ENCODE measurements at places on chromosomes 5 and 9.

DNA sequence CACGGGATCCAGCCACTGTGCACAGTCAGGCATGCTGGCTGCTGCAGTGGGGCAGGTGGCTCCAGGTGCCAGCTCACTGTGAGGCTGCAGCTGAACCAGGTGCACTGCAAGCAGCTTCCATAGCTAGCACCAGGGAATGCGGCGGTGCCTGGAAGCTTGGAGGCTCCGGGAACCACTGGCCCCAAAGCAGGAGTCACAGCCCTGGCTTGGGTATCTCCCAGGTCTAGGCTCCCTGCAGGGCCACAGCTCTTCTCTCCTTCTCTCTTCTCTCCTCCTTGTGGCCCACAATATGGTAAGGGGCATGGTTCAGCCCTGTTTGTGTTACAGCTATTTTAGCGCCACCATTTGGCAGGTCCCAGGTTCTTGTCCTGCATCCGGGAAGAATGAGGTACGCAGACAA is 6.7 kb upstream of the MTMR12 start:
- no peak for DNase-seq

DNA sequence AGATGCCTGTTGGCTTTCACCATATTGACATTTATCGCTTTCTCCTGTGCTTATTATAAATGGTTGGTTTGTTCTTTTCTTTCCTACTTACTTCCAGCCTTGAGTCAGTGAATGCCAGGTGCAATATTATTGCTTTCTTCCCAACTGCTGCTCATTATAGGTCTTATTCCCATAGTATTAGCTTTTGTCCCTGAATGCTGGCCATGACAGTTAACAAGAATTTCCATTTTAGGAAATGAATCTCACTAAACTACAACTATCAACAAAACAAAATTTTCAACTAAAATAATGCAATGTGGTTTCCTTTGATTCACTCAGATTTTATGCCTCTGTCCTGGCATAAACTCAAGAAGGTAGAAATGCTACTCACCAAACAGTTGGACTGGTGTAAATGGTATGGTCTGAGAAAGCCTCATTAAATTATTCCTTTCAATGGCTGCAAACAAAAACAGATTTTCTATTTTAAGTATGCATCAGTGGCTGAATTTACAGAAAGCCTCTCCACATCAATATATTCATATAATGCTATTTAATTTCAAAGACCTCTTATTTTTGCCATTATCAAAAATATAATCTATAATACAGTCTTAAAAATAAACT is 145.4 kb downstream of the TRPM6 start:
- no peak for DNase-seq

GRCh38 chr5:171162165-171162564 is 146.9 kb upstream of the TLX3 start:
- no peak for DNase-seq

DNA sequence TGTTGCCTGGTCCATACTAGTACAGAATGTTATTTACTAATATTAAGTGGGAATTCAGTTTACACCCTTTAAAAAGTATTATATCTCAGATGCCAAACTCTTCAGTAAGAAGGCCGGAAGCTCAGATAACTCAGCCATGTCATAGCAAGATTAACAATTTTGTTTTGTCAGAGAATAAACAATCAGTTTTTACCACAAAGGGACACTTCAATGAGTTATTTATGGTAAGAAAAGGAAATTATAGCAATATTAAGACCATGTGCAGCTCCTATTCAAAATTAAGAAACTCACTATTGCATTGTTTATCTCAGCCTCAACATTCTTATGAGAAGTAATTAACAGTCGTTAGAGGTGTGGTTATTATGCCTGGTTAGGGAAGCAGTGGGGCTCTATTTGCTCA is 13.1 kb upstream of the ARL15 start:
- no peak for DNase-seq

DNA sequence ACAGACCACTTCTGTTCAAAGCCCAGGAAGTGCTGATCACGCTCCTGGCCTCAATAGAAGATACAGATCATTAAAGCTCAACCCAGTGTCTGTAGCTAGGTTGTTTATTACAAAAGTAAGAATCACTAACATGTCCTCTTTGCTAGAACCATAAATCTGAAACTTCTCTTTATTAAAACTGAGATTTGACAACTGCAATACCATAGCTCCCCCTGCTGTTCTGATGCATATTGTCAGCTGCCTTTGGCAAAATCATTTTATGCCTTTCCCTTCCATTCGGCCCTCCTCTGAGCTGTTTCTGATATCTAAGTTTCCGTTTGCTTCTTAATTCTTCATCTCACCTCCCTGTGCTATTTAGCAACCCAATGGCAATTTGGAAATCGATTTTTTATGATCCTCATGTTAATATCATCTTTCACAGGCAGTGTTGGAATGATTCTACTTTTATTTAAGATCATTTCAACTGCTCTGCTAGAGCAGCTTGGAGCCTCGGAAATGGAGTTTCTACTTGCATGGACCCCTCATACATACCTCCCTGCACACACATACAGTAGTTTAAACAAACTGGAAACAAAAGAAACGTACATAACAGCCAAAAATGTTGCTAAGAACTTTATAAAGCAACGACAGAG is 998.8 kb downstream of the MAT2B start:
- DNase-seq = peak; percentile 59

- DNase-seq = no peak
Observed at GRCh38 chr5:158903006-158903405, 196.7 kb downstream of the EBF1 start.

- no peak for DNase-seq
Observed at GRCh38 chr5:179919487-179920060, 11.9 kb upstream of the TBC1D9B start.

- DNase-seq = no peak
Observed at GRCh38 chr9:101478444-101478843, 42.9 kb upstream of the ALDOB start.

DNA sequence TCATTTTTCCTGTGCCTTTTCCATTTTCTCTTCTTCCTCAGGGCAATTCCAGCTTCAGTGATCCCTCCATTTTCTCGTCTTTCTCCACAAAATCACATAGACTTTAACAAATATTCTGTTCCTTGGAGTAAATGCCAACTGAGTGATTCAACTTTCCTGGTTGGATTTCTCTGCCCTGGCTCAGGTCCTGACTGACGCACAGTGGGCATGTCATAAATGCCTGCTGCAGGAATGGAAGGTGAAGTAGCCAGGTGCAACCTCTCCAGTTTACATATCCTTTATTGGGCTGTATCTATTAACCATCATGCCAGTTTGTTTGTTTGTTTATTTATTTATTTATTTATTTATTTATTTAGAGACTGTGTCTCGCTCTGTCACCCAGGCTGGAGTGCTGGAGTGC is 95.1 kb downstream of the MEF2C start:
- no peak for DNase-seq

DNA sequence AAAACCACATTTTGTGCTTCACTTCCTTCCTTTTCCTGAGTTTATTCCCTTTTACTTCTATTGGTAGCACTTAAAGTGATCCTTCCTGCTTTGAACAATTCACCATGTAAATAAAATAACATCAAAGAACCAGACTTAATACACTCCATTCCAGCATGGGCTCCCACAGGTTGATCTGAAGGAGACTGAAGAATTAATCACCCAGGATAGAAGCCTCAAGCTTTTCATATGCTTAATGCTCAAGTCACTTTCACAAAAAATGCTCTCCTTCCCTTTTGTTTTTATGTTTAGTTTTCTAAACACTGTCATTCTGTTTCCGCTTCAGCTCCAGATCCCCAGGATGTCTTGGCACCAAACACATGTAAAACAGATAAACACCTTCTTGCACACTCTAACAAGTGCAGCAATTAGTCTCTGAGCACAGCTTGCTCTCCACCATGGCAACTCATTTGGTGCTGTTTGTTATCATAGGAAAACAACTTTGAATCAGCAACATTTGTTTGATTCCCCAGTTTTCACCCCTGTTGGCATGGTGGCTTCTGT is 37.0 kb downstream of the DMRTA1 start:
- no peak for DNase-seq

DNA sequence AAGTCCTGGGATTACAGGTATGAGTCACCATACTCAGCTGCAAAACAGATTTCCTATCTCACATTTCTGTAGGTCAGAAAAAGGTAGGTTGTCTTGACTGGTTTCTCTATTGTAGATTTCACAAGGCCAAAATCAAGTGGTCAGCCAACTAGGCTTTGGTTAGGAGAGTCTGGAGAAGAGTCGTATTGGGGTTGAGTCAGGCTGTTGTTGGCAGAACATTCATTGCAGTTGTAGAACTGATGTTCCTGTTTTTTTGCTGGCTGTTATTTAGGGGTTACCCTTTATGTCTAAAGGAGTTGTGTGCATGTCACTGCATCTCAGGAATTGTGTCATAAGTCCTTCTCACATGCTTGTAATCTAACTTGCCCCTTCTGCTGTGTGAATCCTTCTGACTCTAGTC is 814.2 kb upstream of the GRAMD2B start:
- DNase-seq = no peak

DNA sequence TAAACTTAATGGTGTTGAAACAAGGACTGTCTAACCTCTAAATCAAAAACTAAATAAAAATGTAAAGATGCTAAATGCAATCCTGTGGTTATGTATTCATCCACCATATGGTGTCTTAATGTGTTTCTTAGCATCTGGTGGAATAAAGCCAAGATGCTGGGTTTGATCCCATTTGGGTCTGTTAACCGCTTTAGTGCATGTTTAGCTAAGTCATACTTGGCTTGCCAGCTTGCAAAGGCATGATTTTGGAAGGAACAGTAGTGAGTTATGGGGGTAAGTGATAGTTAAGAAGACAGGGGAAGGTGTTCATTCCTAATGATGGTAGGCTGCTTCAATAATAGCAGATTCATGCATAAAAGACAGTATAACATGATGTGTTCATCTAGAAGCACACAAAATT is 139.0 kb upstream of the SLC27A6 start:
- DNase-seq = peak; percentile 85

- no peak for DNase-seq
Observed at GRCh38 chr5:174183701-174184100, 138.2 kb downstream of the NSG2 start.

- no peak for DNase-seq
Observed at GRCh38 chr5:51622161-51622790, 239.0 kb downstream of the ISL1 start.

Data from fibroblast of skin of right quadriceps (primary cell).